ENCODE measurements at places on chromosomes 1 and 21.

DNA sequence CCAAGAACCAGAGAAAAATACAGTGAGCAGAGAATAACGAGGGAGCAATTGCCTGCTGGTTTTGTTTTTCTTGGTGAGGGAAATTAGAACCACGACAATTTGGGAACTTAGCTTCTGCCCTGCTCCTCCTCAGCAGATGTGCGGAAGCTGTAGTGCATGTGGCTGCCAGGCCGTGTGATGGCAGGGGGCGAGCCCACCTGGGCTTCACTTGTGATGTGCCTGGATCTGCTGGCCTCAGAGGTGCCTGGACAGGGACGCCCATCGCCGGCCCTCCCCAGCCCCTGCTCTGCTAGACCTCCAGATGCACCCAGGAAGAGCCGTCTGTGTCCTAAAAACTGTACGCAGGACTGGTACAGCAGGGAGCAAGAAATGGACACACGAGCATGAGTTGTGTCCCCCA is 28.5 kb upstream of the C1orf174 start:
- no peak for DNase-seq

GRCh38 chr1:226625832-226626576 is 77.4 kb downstream of the STUM start:
- DNase-seq: no peak

DNA sequence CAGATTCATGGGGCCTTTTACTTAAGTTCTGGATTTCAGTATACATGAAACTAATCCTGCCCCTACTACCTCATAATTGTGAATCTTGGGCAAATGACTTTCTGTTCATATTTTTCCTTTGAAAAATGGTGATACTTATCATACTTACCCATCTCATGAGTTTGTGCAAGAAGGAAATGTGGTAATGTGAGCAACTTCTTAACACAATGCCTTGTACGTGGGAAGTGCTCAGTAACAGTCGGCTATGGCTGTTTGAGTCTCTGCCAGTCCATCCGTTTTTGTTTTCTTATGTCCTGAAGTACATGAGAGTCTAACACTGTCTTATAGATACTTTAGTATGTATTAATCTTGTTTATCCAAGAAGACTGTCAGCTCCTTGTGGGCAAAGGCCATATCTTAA is 86.5 kb downstream of the PATJ start:
- DNase-seq: no peak

GRCh38 chr1:175200678-175201521 is 8.3 kb upstream of the KIAA0040 start:
- DNase-seq: no peak

- DNase-seq: no peak
These were observed 36.3 kb downstream of the SDC3 start for GRCh38 chr1:30872033-30872947.

GRCh38 chr1:193456811-193457280 is 270.4 kb upstream of the B3GALT2 start:
- no peak for DNase-seq

DNA sequence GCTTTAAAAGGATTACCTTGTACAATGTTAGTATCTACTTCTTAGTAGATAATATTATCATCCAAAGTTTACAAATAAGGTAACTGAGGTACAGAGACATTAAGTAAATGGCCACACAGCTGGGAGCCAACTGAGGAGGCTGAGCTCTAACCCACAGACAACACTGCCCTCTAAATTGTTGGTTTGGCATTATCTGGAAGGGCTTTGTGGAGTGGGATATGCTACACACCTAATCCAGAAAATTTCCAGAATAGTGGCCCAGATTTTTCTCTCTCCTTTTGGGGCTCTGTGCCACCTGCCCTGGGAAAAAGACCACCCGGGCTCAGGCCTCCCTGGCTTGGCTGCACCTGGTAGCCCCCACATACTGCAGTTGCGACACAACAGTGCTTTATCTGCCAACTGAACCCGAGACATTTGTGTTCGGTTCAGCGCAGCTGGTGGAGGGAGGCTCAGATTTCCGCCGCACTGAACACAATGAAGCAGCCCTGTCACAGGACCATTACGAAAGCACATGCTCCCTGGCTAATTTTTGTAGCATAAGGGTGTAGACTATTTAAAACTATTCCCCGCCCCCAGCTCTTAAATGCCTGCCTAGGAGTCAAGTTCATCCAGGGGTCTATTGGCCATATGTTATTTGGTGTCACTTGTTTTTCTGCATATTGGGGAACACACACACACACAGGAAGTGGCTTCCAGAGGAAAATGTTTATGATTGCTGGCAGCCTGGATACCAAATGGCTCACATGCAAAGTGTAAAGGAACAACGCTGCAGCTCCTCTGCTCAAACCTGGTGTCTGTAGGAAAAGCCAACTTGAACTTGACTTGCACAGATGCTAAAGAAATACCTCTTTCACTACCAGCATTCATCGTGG is 92.3 kb upstream of the ESRRG start:
- DNase-seq: no peak

DNA sequence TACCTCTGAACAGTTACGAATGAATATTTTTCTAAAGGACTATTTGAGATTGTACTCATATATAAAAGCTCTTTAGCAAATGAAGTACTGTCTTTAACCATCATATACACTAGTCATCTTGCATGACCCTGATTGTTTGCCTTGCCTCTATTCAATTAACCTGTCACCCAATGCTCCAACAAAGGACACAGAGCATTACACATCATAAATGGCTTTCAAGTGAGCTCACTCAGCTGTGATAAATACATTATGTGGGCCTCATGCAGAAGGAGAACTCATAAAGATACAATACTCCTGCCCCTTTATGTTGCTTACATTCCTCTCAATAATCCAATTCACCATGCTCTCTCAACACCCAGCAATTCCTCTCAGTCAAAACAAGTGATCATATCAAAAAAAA is 993.0 kb upstream of the PRMT6 start:
- no peak for DNase-seq

- no peak for DNase-seq
These were observed 3.1 kb upstream of the JAK1 start for GRCh38 chr1:64969305-64970046.

DNA sequence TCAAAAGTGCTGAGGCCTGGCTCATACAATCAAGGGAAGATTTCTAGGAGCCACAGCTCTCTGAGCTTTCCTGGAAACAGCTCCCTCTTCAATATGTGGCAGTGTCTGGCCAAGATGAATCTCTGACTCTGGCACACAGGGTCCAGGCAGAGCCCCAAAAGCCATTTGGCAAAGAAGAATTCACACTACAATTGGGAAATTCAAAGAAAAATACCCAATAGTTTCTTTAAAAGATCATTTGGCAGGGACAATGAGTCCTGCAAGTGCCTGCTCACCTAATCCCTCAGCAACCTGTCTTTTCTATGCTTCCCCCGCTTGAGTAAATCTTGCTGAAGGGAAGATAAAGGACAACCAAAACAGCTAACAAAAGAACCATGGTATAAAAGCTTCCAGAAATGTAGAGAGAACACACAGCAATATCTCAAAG is 124.6 kb downstream of the TGFBR3 start:
- DNase-seq: no peak

- DNase-seq: no peak
These were observed 219.5 kb downstream of the URB2 start for GRCh38 chr1:229845410-229846138.

GRCh38 chr1:33349081-33349759 is 28.3 kb upstream of the A3GALT2 start:
- DNase-seq: peak; percentile 31

GRCh38 chr1:116817582-116818064 is 63.4 kb downstream of the CD2 start:
- peak; percentile 60 for DNase-seq

DNA sequence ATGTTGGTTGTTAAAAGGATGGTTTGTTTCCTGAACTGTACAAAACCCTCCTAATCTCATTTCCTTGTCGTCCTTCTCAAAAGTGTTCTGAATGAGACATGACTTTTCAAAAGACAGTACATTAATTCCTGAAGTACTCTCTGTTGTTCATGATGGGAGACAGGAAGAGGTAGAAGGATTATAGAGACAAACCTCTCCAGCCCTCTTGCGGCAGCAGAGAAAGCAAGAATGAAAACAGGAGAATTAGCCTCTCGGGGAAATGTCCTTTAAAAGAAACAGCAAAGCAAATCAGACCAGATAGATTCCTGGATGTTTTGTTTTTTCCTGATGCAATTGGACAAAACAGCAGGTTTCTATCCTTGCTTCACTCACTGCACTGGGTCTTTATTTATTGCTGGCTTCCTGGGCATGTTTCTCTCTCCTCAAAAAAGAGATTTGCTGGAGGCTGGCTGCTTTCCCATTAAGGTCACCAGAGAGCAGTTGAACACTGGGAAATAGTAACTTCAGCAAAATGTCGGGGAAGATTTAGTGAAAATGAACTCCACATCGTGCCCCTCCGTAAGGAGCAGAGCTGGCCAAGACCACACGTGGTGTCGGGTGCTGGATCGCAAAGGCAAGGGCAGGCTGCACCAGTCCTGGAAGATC is 145.8 kb upstream of the SYT6 start:
- DNase-seq: no peak

Data from activated effector memory CD4-positive, alpha-beta T cell treated with Interleukin-2 at 50 U/mL for 16 hours (primary cell).